ENCODE measurements at places on chromosomes 12 and 14.

DNA sequence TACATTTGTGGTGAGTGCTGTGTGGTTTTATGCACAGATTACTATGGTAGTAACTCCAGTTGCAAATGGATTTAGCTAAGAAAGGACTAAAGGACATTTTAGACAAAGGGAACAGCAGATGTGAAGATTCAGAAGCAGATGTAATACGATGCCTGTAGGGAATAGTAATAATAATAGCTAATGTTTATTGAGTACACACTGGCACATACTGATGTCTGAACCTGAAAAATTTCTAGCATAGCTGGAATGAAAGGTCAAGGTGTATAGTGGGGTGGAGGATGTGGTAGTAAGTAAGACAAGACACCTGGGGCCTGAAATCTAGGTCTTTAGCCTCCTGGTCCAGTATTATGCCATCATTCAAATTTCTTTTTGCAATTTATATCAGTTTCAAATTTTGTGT is 54.3 kb upstream of the LRTM2 start:
- no peak for DNase-seq

DNA sequence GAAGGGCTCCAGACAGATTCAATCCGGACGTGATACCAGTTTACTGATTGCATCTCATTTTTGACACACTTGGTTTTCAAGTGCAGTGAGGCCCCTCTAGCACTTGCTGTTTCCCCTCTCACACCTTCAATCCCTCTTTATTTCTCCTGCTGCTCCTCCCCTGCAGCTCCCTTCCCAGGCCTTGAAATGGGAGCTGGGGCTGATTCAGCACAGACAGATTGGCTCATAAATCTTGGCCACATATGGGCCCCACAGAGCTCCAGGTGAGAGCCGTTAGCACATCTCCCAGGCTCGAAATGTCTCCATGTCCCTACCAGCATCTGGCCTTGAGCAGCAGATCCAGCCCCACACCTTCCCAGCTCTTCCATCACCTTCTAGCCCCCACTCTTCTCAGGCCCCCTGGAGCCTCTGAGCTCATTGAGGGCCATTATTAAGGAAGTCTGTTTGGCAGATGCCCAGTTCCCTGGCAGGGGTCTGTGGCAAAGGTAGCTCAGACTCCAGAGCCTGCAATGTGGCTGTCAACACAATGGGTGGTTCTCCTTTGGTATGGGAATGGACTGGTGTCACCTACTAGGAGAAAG is 220.3 kb upstream of the FKBP4 start:
- no peak for DNase-seq

DNA sequence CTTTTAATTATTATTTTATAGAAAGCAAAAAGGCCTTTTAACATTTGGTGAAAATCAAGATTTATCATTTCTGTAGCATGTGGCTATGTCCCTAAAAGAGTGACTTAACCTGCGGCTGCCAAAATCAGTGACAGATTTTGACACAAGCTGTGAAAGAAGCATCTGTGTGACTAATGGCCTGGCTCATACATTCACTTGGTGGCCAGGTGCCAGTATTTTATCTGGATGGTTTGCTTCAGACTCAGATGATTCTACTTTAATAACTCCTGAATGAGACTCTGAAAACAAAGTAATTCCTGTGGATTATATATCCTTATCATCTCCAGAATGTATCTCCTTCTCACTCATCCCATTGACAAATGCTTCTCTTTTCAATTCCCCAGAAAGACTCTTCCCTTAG is 103.0 kb downstream of the FSCB start:
- DNase-seq, result peak; percentile 6

GRCh38 chr14:29804481-29805266 is 123.0 kb downstream of the PRKD1 start:
- no peak for DNase-seq

- DNase-seq, result peak; percentile 94
Observed at GRCh38 chr12:78290606-78291345, 460.1 kb downstream of the NAV3 start.

DNA sequence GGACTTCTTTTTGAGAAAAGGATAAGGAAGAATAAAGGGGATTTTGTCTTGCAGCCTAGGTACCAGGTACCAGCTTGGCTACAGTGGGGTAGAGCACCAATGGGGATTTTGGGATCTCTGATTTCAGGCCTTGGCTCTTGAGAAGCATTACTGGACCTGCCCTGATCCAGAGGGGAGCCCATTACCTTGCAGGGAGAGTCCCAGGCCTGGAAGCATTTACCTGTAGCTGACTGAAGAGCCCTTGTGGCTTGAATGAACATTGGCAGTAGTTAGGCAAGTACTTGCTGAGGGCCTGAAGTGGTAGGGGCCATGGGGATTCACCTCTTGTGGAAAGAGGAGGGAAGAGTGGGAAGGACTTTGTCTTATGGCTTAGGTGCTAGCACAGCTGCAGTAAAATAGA is 308.2 kb upstream of the FBXO33 start:
- DNase-seq, result no peak

DNA sequence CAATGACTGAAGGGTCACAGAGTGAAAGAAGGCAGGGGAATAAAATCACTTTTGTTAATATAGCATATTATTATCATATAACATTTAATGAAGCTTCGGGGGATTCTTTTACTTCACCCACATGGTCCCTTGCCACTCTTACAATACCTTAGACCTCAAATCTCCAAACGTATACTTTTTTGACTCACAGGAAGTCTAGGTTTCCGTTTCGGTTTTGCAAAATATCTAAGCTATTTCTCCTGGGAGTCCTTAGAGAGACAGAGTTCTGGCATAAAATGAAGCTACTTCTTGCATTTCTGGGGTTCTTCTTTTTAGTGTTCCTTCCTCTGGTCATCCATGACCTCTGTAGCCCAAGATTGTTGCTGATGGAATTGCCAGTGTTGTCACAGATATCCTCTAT is 590.5 kb upstream of the ATP2B1 start:
- no peak for DNase-seq

DNA sequence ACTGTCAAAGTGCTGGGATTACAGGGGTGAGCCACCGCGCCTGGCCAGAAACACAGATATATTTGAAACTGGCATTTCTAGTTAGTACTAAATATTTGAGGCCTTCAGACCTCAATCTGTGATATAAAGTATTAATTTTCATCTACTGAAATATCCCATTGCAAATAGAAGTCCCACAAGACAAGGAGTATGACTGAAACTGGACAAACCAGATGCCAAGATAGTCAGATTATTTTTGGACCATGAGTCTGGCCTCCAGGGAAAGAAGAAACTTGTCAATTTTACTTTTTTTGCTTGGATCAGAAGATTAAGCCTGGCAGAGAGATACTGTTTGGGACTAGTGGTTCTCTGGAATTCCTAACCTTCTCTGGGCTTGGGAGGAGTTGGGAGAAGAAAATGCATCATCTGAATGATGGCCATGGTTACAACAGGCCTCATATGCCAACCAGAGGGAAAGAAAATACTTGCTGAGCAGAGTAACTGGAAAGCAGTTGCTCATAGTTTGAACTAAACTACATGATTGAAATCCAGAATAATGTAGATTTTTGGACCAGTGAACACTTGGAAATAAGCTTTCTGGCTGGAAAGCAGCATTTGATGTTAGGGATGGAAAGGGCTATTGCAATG is 2.9 kb upstream of the SMOC1 start:
- DNase-seq, result no peak

DNA sequence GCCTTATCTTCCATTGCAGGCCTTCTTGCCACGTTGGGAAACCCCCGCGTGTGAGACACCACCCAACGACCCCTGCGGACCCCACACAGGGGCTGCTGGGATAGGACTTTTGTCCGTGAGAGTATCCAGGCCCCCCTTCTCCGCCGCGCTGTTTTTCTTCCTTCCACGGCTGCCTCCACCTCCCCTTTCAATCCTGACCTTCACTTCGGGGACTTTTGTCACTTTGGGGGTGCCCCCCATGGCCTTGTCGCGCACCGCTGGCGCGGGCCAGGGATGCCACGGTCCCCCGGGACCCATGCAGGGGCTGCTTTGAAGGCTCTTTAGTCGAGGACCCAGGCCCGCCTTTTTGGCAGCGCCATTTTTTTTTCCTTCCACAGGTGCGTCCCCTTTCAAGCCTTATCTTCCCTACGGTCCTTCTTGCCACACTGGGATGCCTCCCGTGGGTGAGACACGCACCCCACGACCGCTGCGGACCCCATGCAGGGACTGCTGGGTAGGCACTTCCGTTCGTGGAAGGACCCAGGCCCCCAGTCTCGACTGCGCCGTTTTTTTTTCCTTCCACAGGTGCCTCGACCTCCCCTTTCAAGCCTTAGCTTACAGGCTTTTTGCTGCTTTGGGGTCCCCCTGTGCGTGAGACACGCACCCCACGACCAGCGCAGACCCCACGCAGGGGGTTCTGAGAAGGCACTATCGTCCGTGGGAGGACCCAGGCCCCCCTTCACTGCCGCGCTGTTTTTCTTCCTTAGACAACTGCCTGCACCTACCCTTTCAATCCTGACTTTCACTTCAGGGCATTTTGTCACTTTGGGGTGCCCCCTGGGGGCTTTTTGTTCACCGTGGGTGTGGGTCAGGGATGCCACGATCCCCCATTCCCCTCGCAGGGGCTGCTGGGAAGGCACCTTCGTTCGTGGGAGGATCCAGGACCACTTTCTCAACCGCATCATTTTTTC is 267.4 kb downstream of the ALG10 start:
- no peak for DNase-seq

DNA sequence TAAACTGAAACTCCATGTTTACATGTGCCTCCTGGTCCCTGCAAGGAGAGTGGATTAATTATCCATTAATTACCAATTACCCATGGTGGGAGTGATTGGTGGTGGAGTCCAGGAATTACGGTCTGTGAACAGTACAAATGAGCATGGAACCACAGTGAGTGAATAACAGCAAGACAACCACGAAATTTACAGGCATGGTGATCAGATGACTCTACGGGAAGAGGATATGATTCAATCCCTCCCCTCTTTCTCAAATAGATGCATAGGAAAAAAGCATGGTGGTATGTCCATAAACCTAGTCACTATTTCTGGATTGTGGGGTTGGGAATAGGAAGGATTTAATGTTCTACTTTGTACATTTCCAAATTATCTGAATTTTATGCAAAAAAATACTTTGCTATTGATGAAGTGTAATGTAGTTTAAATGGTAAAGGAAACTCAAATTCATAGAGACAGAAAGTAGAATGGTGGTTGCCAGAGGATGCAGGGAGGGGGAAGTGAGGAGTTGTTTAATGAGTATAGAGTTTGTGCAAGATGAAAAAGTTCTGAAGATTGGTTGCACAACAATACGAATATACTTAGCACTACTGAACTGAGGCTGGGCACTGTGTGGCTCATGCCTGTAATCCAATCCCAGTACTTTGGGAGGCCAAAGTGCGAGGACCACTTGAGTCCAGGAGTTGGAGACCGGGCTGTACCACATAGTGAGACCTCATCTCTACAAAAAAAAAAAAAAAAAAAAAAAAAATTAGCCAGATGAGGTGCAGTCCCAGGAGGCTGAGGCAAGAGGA is 41.2 kb upstream of the C12orf75 start:
- DNase-seq, result peak; percentile 56

DNA sequence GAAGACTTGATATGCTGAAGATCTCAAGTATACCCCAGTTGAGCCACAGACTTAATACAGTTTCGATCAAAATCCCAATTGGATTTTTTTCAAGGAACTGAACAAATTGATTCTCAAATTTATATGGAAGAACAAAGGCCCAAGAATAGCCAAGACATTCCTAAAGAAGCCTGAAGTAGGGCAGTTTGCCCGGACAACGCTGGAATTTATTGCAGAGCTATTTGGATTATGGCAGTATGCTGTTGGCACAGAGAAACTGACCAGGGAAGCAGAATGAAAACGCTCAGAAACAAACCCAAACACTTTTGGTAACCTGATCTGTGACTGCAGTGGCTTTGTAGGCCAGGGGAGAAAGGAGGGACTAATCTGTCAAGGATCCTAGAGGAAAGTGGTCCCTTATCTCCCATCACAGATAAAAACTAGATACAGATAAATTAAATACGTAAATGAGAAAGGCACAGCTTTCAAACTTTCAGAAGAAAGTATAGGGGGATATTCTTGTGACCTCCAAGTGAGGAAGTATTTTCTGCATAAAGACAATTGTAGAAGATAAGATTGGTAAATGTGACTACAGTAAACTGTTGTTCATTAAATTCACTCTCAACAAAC is 35.9 kb upstream of the GSC start:
- DNase-seq, result peak; percentile 6

DNA sequence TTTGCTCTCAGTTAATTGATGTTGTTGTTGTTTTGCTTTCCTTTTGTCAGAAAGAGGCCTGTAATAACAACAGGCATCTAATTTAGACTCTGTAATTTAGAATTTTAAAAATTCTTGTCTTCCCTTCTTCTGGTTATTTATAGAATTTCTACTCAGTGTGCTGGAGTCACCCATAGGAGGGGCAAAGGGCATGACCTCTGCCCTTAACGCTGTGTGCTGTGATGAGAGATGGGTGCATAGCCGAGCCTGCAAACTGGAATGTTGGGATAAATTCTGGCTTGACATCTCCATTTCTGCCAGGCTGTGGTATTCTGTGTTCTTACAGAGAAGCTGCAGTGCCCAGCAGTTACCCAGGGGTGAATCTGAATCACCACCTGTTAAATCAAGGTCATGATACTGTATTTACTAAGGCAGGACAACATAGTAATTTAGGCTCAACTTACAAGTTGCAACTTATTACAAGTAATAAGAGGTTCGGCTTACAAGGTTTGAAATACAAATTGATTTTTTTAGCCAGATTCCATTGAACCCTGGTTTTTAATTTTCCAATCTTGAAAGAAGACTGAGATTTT is 53.3 kb downstream of the TRAF3 start:
- no peak for DNase-seq

GRCh38 chr12:27810756-27811155 is 30.7 kb upstream of the MANSC4 start:
- DNase-seq, result no peak

DNA sequence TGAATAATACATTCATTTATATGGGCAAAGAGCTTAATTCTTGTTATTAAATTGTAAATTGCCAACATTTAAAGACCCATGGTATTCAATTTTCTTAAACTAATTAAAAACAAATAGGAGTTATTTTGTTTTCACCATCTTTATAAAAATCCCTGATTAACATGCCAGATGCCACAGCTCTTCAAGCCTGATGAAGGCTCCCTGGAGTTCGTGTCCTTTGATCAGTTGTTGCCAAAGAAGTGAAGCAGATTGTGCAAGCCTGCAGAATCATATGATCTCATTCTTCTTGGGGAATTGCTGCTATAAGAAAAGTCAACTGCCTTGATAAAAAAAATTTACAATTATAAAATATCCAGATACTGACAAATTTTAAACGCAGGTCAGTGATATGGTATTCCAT is 288.3 kb upstream of the PPFIA2 start:
- DNase-seq, result no peak

DNA sequence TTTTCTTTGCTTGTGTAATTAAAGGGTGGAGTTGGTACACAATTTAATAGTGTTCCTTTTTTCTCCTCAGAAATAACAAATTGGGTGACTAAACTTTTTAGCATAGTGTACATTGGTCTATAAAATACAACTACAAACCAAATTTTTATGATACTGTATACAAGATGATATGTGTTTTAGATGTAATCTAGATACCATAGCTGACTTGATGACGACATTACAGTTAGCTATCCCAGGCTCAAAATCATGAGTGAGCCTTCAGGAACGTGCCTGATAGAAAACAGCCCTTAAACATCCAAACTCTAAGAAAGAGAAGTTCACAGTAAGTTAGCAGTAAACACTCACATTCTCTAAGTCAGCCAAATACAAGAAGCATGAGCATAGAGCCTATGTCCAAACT is 99.0 kb upstream of the SSTR1 start:
- DNase-seq, result peak; percentile 74

- no peak for DNase-seq
Observed at GRCh38 chr12:47192051-47192450, 112.3 kb upstream of the AMIGO2 start.
